Activated naive CD4-positive, alpha-beta T cell treated with Interleukin-2 at 50 U/mL for 16 hours (primary cell): ENCODE measurements at places on chromosomes 5 and 9.

DNA sequence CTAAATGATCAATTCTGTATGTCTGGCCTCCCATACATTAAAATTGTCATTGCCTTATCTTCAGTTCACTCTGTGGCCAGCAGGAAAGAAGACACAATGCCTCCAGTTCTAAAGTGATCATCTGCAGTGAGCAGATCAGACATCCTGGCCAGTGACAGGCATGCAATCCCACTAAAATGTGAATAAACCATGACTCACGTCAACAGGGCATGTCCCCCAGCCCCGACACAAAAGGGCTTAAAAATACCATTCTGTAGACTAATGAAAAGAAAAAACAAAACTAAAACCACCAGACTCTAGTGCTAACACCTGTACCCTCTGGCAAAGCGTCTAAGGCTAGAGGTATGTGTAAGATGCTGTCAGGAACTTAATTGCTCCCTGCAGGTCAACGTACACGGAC is 38.5 kb downstream of the DDX31 start:
- DNase-seq: no peak

- no peak for DNase-seq
Measured at GRCh38 chr9:134496413-134497282, 145.0 kb upstream of the COL5A1 start.

DNA sequence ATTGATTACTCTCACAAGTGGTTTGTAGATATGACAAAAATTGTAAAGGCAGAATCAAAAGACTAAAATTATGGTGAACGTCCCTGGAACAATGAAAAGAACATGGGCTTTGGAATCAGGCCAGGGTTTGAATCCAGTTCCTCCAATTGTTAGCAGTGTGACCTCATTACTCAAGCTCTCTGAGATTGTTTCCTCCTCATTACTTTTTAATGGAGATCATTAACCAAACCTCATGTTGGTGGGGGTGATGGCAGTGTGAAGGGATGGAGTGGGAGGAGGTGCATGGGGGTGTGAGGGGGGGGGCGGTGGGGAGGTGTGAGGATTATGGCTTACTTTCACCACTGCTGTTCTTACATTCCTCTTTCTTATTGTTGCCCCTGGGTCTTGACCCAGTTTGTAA is 44.1 kb upstream of the FOXE1 start:
- DNase-seq: no peak

GRCh38 chr9:131393622-131394463 is at the start of gene PRRC2B:
PRRC2B (plus strand) TSS chr9:131394086; CDS start chr9:131430145, 36,059 bp downstream.
- DNase-seq: peak; percentile 81

DNA sequence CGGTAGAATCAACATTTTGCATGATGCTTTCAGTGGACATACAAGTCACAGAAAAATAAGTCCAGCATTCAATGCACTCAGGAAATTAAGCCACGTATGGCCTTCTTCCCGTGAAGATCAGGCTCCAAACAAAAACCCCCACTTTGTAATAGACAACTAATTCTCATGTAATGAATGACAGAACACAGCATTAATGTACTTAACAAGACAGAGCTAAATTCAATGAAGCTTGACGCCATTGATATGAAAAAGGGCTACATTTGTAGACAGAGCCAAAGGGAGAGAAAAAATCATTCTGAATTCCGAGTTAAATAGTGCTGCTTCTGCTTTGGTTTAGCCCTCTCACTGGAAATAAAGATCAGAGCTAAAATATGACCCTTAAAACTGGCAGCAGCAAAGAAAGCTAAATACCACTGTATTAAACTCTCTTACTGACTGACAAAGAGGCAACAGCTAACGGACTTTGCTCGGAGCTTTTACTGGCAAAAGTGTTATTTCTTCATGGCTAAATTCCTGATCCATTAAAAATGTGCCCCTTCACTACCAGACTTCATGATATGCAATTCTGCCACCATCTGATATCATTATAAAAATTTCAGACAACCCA is 250.5 kb downstream of the BNC2 start:
- no peak for DNase-seq

GRCh38 chr9:31799953-31800609 is 584.4 kb upstream of the ACO1 start:
- DNase-seq: no peak
